ENCODE measurements at places on chromosomes 6 and 20.

DNA sequence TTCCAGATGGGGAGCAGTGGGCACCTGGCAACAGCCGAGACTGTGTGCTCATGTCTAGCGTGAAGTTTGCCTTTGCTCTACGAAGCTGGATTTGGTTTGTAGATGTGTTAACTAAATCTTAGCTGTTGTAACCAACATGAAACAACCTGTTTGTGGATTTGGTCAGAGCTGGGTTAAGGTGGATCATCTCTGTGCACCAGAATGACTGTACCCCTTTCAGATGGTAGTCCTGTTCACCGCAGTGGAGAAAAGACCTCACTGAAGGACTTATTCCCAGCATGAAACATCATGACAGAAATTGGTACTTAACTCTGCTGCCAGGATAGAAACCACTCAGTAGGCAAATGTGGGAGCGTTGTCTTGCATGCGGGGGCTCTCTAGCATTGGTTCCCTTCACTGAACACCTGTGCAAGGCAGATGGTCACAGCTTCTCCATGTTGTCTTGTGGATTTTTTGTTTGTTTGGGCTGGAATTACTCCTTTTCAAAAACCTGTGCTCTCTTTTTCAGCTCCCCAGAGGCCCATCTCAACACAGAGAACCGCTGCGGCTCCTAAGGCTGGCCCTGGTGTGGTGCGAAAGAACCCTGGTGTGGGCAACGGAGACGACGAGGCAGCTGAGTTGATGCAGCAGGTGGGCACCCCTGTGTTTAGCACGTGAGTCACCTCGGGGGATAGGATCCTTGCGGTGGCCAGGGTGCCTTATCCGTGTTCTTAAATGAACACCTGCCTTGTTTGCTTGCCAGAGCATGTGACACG, 19.3 kb upstream of the EFCAB8 start:
- DNase-seq, result no peak

DNA sequence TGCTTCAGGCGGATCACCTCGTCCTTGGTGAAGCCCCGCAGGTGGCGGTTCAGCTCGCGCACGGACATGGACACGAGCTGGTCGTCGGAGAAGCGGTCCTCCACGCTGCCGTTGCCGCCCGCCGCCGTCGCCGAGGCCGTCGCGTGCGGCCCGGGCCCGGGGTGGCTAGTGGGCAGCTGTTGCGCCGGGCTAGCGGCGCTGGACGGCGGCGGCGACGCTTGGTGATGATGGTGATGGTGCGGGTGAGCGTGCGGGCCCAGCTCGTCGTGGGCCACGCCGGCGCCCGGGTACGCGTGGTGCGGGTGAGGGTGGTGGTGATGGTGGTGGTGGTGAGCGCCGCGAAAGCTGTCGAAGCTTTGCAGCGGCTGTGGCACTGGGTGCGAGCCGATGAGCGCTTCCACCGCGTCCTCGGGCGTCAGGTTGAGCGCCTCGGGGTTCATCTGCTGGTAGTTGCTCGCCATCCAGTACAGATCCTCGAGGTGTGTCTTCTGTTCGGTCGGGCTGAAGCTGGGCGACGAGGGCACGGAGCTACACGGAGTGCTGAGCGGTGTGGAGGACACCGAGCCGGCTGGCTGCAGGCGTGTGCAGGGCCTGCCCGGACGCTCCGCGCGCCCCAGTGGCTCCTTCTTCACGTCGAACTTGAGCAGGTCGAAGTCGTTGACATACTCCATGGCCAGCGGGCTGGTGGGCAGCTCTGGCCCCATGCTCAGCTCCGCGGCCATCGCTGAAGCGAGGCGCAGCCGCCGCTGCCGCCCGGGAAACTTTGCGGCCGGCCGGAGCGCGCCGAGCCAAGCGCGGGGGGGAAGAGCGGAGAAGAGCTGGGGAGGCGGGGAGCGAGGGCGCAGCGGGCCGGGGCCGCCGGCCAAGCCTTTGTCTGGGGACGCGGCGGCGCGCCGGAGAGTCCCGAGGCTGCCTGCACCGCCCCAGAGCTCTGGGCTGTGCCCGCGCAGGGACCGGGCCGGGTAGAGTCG, 622 bp downstream of the MAFB start:
- DNase-seq, result no peak

GRCh38 chr6:150156460-150156859, 13.6 kb downstream of the PPP1R14C start:
- no peak for DNase-seq

- peak; percentile 91 for DNase-seq
Observed at GRCh38 chr6:44489910-44490604, 102.6 kb downstream of the CDC5L start.

Measured in GM03348 (cell line).